Stimulated activated CD4-positive, alpha-beta T cell treated with anti-CD3 and anti-CD28 coated beads, Interleukin-15, amount 100 ng/mL, for 48 hours (primary cell): ENCODE measurements at places on chromosomes 3 and 15.

GRCh38 chr3:84738086-84738485, 220.7 kb upstream of the CADM2 start:
- no peak for DNase-seq

- DNase-seq: no peak
Observed at GRCh38 chr3:39631136-39631535, 163.7 kb downstream of the MOBP start.

DNA sequence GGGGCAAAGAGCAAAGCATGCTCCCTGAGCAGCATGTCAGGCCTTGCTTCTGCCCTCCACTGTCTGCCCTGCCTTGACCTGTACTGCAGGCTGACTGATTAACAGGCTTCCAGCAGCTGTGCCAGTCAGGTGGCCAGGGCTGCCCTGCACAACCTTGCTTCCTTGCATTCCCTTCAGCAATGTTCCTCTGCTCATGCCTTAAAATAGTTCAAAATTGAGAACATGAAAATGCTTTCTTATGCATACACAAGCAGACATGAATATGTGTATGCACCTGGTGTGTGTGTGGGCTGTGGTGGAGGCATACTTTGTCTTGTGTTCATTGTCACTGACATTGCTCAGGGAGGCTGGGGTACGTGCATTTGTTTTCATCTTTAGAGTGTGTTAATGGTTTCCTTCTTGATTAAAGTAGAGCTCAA, 1.2 kb upstream of the SLC22A13 start:
- no peak for DNase-seq

DNA sequence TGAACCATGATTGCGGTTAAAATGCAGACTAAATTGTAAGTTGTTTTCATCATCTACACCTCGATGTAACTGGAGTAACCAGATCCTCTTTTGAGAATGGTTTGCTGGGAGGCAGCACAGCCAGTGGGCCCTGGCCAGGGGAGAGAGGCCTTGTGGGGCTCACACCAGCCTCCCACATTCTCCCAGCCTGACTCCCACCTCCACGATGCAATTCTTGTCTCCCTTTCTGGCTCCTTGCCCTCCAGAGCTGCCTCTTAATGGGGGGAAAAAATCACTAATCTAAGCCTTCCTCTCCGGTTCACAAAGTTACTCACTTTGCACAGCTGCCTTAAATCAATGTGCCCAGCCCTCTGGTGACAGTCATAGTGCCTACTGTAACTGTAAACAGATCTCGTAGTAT, 17.9 kb upstream of the PAQR5 start:
- DNase-seq: no peak

DNA sequence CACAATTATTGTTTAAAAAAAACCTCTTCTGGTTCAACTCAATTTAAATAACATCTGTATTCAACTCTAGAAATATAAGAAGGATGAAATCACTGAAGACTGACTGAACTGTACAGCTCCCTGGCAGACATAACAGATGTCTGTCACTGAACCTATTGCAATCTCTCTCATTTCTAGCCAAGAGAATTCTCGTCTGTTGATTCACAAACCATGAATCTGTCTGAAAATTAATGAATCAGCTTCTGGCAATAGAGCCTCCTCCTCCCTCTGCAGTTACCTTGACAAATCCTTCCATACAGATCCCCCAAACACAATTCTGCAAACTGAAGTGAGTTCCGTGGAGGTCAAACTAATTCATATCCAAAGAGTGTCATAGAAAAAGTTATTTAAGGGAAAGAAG, 561.4 kb downstream of the PYDC2 start:
- no peak for DNase-seq

- no peak for DNase-seq
Observed at GRCh38 chr3:23779841-23780240, 25.9 kb upstream of the UBE2E1 start.

GRCh38 chr3:170414202-170414663, 4.4 kb upstream of the CLDN11 start:
- DNase-seq: no peak

- DNase-seq: no peak
Observed at GRCh38 chr3:40602778-40603385, 78.1 kb downstream of the ZNF621 start.

GRCh38 chr3:104606812-104607211, 759.9 kb upstream of the ALCAM start:
- DNase-seq: no peak
